ENCODE measurements at places on chromosomes 2 and 18. TPM values are rescaled to one million over a fixed set of nuclear protein-coding genes. Genes with fewer than 3 reads are reported as not detected.

PTRHD1 gene
- total RNA-seq = 16.6 TPM

FOXD4L1 gene
- 0.60 TPM for total RNA-seq

SERPINB4 gene
- total RNA-seq = not detected

DLGAP1 gene
- total RNA-seq = 0.97 TPM

MYO7B gene
- not detected for total RNA-seq

RGPD6 gene
- 110 TPM for total RNA-seq

SPP2 gene
- not detected for total RNA-seq

GAREM1 gene
- total RNA-seq = not detected

UGT1A10 gene
- total RNA-seq = not detected

SGO2 gene
- total RNA-seq = 2.9 TPM

RAB27B gene
- 2.3 TPM for total RNA-seq

GALNT14 gene
- total RNA-seq = not detected

FOSL2 gene
- total RNA-seq = 251 TPM

POTEE gene
- 0.13 TPM for total RNA-seq

GRCh38 chr2:214989187-214989586 lies 149.2 kb downstream of the ABCA12 start:
- no peak for DNase-seq

DNA sequence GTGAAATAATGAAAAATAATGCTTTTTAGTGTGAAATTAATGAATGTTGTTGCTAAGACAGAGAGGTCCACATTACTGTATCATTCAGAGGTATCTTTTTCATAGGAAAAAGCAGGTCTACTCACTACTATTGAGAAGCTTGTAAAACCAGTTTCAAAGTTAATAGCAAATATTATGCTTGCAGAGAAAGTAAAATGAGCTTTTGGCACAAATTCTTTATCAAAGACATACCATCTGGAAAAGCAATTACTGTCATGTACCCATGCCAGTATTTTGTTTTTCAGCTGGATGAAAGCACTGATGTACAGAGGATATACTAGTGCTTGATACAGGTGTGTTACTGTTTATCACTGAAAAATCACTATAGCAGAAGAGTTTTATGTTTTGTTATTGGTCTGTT lies 77.5 kb downstream of the NCOA1 start:
- DNase-seq = no peak

DNA sequence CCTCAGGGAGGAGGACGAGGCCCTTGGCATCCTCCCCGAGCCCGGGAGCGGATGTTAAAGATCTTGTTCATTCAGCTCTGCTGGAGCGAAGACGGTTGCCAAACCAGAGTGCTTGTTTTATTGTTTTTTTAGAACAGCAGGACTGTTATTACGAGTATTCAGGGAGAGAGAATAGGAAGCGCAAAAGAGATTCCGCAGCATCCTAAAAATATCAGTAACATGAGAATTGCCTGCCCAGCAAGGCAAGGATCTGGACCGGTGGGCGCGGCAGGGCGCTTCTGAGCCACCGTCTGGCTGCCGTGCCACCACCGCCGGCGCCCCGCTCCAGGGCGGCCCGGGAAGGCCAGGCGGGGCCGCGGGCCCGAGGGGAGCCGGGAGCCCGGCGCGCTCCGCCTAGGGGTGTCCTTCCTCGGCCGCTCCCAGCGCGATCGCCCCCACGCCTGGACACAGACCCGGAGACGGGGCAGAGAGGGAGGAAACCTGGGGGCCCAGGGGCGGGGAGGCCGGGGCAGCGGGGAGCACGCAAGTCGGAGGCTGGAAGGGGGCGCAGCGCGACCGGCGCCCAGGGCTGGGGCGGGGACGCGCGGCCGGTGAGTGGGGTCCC lies 843 bp downstream of the CYS1 start:
- no peak for DNase-seq

DNA sequence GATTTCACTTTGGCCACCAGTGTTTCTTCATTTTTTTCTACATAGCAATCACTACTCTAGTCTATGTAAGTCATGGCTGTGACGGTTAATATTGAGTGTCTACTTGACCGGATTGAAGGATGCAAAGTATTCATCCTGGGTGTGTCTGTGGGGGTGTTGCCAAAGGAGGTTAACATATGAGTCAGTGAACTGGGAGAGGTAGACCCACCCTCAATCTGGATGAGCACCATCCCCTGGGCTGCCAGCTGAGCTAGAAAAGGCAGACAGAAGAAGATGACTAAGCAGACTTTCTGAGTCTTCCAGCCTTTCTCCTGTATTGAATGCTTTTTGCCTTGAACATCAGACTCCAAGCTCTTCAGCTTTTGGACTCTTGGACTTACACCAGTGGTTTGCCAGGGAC lies 265.0 kb upstream of the SLC8A1 start:
- DNase-seq = no peak

GRCh38 chr2:101698014-101698843 lies 722 bp downstream of the MAP4K4 start:
- DNase-seq = peak; percentile 44

- DNase-seq = no peak
These were observed 87.3 kb downstream of the ACAA2 start for GRCh38 chr18:49725809-49726674.

- DNase-seq = no peak
These were observed 33.9 kb downstream of the LRRFIP1 start for GRCh38 chr2:237661270-237661669.

GRCh38 chr2:21269382-21269781 lies 145.6 kb downstream of the TDRD15 start:
- DNase-seq = no peak

GRCh38 chr2:121895723-121896571 lies 140.5 kb downstream of the TSN start:
- no peak for DNase-seq

- no peak for DNase-seq
These were observed 11.2 kb downstream of the SLC66A3 start for GRCh38 chr2:11166476-11166875.

DNA sequence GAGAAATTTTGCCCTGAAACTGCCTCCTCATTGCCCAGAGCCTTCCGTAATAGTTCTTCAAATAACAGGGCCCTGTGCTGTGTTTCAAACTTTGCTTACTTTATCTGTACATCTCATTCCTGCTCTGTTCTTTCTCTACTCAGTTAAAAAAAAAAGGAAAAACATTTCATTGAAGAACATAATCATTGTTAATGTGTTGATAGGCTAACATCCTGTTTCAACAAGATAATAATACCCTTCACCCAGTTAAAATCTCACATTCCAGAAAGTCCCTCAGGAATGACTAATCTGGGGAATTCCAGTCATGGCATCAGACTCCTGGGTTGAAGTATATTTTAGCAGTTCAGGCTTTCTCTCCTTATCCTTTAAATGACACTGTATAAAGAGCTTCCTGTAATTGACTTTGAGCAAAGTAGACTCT lies 45.6 kb upstream of the ITGAV start:
- DNase-seq = no peak

- DNase-seq = no peak
These were observed 17.9 kb upstream of the C2orf80 start for GRCh38 chr2:208207769-208208168.

GRCh38 chr2:12168791-12169388 lies 422.5 kb downstream of the LPIN1 start:
- DNase-seq = no peak

GRCh38 chr2:52968043-52968442 lies 799.6 kb upstream of the CHAC2 start:
- DNase-seq = no peak

GRCh38 chr18:2709316-2709715 lies 53.8 kb downstream of the SMCHD1 start:
- no peak for DNase-seq

DNA sequence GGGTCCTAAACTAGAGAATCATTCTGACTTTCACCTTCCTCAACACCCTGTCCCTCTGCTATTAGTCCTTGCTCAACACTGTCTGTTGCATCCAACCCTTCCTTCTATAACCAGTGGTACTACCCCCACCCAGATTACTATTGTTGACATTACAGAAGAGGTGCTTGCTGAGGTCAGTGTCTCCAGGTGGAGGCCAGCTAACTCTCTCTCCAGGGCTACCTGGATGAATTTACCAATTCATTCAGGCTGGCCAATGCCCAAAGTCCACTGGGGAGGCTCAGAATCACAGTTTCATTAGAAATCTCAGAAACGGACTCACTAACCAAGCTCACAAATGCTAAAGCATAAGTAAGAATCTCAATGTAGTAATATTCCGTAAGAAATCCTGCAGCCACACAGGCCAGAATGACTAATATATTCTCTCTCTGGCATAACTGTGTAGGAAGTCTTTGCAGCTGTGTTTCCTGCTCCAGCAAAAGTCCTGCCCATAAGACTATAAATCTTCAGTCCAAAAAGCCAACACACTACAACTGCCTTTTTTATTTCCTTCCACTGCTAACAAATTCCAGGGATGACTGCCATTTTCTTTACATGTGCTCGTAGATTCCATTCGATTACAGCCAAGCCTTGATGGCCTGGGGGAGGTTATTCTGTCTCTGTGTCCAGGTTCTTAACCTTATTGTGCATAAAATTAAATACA lies 10.0 kb upstream of the TTR start:
- no peak for DNase-seq

GRCh38 chr2:140353541-140353940 lies 1573.4 kb upstream of the NXPH2 start:
- DNase-seq = no peak

- peak; percentile 30 for DNase-seq
These were observed 76.0 kb downstream of the EMX1 start for GRCh38 chr2:72993147-72993932.

GRCh38 chr18:48838921-48839818 lies 111.6 kb downstream of the SMAD7 start:
- DNase-seq = no peak

- no peak for DNase-seq
These were observed 26.8 kb upstream of the NABP1 start for GRCh38 chr2:191650896-191651773.

GRCh38 chr2:234191819-234192407 lies 141.4 kb downstream of the SPP2 start:
- DNase-seq = no peak

- DNase-seq = no peak
These were observed 3.5 kb downstream of the RND3 start for GRCh38 chr2:150484006-150484405.

- no peak for DNase-seq
These were observed 194.8 kb downstream of the ZEB2 start for GRCh38 chr2:144325086-144325485.

GRCh38 chr2:79857888-79858287 lies 345.0 kb downstream of the CTNNA2 start:
- no peak for DNase-seq

DNA sequence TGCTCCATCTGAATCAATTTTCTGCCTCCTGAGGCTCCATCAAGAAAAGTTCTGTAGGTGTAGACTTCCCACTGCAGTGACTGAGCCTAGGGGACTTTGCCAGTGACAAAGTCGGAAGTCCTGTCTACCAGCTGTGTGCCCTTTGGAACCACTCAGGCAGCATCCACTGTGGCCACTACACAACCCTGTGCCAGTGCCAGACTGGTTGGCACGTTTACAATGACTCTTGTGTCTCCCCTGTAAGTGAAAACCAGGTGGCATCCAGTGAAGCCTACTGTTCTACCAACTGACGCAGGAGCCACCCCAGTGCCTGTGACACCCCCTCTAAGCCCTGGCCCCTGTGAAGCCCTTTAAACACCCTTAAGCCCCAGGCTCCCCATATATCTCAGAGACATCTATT lies 132.1 kb upstream of the SERPINE2 start:
- DNase-seq = no peak

DNA sequence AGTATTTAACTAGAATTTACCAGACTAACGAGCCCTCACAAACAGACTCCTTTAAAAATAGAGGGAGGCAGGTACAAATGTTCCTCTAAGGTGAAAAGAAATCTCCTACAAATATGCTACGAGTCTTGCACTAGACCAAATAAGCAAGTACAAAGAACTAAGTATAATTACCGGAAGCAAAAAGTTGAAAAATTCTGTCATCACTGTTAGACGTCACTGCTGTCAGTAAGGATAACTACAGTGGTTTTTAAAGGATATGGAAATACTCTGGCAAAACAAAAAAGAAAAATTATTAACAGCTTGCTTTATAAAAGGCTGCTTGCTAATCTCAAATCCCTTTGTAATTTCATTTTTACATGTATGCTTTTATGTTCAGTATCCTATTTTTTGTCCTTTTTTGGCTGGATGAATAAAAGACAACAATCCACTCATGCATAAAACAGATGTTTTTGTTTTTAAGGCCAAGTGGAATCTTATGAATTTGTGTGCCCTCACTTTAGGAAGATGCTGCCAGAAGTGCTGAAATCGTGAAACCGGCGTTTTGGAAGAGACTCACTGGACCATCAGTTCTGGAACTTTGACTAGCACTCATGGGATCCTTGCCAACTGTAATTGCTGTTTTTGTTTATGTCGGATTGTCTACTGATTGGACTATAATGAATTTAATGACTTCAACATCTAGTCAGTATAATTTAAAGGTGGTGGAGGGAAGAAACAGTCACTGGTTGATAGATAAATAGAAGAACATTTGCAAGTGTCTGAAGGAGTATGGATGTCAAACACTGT lies 6.7 kb downstream of the ZNF521 start:
- no peak for DNase-seq

DNA sequence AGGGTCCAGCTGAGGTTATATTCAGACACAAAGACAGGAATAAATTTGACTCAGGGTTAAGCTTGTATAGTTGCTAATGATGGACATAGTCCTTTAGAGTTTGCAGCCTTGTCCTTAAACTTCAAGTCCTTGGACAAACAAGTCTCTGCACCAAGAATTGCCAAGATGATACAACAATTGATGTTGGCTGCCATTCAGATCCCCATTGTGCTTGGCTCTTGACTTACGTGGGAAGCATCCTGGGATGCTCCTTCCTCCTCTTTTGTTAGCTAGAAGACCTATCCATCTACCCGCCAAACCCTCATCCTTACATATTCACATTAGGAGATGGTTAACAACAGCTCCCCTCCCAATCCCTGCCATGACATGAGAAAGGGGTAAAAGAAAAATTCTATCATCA lies 115.6 kb downstream of the RDH14 start:
- DNase-seq = no peak

- no peak for DNase-seq
These were observed 5.5 kb downstream of the SLC11A1 start for GRCh38 chr2:218387369-218388194.

GRCh38 chr2:187051350-187051749 lies 202.4 kb upstream of the ZSWIM2 start:
- DNase-seq = no peak

GRCh38 chr2:18836436-18836835 lies 247.1 kb upstream of the NT5C1B start:
- DNase-seq = no peak

GRCh38 chr2:233501198-233502076 lies 65.1 kb downstream of the USP40 start:
- no peak for DNase-seq
